ENCODE measurements at places on chromosomes 12 and 14.

- ATAC-seq, result no peak
Observed at GRCh38 chr12:131315601-131316000, 361.9 kb downstream of the ADGRD1 start.

DNA sequence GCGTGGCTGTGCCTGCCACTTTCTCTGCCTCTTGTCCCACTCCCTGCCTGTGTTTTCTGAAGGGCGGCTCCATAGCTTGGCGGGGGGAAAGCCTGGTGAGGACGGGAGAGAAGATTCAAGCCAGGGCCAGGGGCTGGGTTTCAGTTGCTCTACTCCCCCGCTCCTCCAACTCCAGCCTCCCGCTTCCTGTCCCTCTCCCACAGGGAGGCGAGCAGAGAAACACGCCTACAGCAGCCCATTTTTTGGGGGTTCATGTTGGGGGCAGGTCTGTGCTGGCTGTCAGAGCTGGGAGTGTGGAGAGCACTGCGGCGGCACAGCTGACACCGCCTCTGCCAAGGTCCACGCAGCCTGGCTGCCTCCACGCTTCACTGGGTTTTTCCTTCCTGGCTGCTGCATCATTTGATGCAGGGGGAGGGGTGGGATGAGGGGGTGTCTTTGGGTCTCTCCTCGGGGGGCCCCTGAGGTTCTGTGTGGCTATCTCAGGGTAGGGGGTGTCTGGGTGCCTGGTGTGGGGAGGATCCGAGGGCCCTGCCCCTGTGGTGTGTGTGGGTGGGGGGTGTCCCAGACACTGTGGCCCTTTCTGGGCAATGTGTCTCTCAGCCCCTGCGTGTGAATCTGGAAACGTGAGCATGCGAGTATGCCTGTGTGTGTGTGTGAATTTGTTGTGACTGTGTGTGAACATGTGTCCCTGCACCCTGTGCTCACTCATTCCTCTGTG lies 10.7 kb upstream of the KRT80 start:
- no peak for ATAC-seq

GRCh38 chr12:104889735-104890134 lies 68.4 kb downstream of the SLC41A2 start:
- ATAC-seq, result no peak

- ATAC-seq, result no peak
Observed at GRCh38 chr12:53990311-53991076, 5.5 kb downstream of the HOXC10 start.

DNA sequence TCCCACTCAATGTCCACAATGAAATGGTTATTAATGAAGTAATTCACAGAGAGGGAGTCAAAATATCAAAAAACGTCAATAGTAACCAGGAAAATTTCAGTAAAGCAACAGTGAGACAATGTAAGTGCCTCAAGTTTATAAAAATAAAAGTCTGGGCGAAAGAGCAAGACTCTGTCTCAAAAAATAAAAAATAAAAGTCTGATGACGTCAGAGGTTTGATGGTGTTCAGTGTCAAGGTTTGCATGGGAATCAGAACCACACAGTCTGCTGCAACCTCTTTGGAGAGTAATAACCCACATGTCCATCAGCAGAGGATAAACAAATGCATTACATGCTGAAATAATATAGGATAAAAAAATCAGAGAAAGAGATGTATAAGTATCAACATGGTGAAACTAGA lies 152.4 kb downstream of the ASCL1 start:
- no peak for ATAC-seq

DNA sequence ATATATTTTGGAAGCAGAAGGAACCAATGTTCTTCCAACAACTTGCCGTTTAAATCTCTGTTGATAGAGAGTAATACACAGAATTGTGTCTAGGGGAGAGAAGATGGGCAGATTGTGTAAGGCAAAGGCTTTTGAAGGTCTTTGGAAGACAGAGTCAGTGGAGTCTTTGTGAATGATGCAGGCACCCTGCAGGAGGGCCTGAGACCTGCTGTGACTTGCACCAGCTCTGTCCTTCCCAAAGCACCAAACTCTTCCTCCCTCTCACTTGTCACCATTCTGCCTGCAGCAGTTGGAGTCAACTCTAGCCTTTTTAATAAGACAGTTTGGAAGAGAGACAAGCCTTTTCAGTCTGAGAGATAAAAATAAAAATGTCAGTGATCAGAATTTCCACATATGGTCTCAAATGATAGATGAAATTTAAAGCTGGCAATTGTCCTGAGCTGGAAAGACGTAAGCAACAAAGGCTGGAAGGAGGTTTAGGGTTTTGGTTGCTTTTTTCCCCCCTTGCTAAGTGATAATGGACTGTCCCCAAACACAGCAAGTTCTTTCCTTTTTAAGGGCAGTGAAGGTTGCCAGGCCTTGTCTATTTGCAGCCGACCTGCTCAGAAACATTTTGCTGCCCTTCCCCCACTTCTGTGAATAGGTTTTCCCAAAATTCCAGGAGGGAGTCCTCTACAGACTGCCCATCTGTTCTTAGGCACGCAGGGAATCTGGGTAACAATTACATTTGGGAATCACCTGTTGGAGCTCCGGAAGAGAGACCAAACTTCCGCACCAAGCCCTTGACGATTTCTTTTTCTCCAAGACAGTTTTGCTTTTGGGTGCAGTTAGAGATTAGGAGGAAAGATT lies 103.0 kb upstream of the NTF3 start:
- ATAC-seq, result no peak

DNA sequence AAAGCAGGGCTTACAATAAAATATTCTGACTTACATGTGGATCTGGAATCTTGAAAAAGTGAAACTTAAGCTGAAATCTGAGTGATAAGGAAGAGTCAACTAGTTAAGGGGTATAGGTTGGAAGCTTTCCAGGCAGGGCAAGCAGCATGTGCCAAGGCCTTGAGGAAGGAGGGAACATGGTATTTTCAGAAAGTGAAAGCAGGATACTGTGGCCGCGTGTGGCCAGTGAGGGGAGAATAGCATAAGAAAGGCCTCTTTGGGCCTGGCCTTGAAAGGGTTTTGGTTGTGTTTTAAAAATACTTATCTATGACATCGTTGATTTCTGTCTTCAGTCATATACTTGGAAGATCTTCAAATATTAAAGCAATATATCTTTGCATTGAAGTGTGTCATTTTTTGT lies 213.4 kb downstream of the AKAP6 start:
- ATAC-seq, result no peak

DNA sequence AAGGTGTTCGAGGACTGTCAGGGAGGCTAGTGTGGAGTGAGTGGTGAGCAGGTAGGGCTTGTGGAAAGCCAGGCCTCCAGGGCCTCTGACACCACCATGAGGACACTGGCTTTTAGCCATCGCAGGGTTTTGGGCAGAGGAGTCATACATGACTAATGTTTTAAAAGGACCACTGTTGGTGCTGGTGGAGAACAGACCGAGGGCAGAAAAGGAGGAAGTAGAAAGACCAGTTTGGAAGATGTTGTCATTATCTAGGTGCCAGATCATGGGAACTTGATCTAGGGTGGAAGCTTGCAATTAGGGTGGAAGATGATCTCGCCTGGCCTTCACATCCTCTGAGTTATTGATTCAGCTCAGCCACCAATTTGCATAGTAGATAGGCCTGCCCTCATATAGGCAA lies 144.2 kb downstream of the C12orf75 start:
- ATAC-seq, result no peak

DNA sequence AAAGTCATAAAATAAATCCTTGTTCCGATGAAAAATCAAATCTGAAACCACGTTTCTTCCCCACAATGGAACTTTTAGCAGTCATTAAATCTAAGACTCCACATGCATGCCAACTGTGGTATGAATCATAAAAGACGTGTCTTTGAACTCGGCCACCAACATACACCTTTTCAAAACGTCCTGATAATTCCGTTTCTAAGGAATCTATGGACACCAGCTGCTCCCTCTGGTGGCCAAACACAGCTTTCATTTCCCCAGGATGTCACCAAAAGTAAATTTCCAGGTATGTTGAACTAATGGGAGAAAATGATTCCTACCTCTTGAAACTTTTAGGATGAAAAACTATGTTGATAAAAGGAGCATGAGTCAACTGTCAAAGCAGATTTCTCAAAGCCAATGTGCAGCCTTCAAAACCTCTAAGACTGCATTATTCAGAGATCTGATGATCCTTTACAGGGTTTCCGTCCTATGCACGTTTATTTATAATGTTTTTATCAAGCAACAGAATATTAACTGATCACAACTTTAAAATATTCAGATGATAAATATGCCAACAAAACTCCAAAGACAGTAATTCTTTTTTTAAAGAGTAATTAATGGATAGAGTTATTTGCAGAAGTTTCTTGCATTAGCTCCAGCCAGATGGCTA lies 96.2 kb downstream of the CIT start:
- ATAC-seq, result no peak
